Dermis lymphatic vessel endothelial cell (primary cell): ENCODE measurements at places on chromosomes 12 and 14. TPM values are rescaled to one million over a fixed set of nuclear protein-coding genes. Genes with fewer than 3 reads are reported as not detected.

The MYL2 gene
- 0.33 and 0.86 TPM in 2 replicates for total RNA-seq

The ZCCHC8 gene
- total RNA-seq, result 12.6 and 15.0 TPM in 2 replicates

The IL26 gene
- not detected in 2 replicates for total RNA-seq

The GPR137C gene
- total RNA-seq, result 0.87 and 1.1 TPM in 2 replicates

The FOXA1 gene
- total RNA-seq, result not detected in 2 replicates

The CALM1 gene
- total RNA-seq, result 1,083 and 1,173 TPM in 2 replicates

The DEPDC4 gene
- total RNA-seq, result 0.22 and 0.26 TPM in 2 replicates

The CPNE6 gene
- total RNA-seq, result not detected in 2 replicates

The BATF gene
- total RNA-seq, result 2.6 and 3.4 TPM in 2 replicates

The CIDEB gene
- total RNA-seq, result 1.2 TPM in 2 replicates

The GCH1 gene
- total RNA-seq, result 2.7 and 10.1 TPM in 2 replicates

The RASSF8 gene
- total RNA-seq, result 39.3 and 45.7 TPM in 2 replicates

The TSPAN8 gene
- not detected in 2 replicates for total RNA-seq

The LRTM2 gene
- total RNA-seq, result not detected in 2 replicates

The OTUB2 gene
- 0.11 and 0.60 TPM in 2 replicates for total RNA-seq

The GPR84 gene
- total RNA-seq, result under 0.01 TPM in 1 of 2 replicates, not detected in the other

The SYCP3 gene
- total RNA-seq, result 0.11 and 0.17 TPM in 2 replicates

The LRRC10 gene
- not detected in 2 replicates for total RNA-seq

The ITPK1 gene
- 11.6 and 11.9 TPM in 2 replicates for total RNA-seq

The CDH24 gene
- total RNA-seq, result 0.54 and 0.69 TPM in 2 replicates

The MEG3 gene
- 2.7 and 5.2 TPM in 2 replicates for total RNA-seq

The MYO1H gene
- total RNA-seq, result not detected in 2 replicates

The REP15 gene
- total RNA-seq, result 9.9 and 15.4 TPM in 2 replicates

The IGFBP6 gene
- total RNA-seq, result 1.7 and 5.2 TPM in 2 replicates

The TAS2R31 gene
- total RNA-seq, result 2.7 and 3.1 TPM in 2 replicates
